ENCODE measurements at places on chromosomes 2 and 18.

DNA sequence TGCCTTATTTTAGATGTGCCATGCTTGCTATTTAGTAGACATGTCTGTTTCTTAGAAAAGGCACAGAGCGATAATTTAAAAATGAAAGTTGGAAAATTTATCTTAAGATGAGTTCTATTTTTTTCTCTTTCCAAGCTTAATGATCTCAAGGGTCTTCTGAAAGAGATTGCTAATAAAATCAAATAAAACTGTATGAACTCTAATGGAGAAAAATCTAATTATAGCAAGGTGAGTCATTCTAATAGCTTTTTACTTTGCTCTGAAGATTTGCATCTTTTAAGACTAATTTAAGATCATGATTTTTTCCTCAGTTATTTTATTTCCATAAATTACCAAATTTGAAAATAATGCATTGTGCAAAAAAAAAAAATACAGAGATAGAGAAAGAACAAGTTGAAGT lies 36.1 kb upstream of the SPP2 start:
- DNase-seq, result no peak

DNA sequence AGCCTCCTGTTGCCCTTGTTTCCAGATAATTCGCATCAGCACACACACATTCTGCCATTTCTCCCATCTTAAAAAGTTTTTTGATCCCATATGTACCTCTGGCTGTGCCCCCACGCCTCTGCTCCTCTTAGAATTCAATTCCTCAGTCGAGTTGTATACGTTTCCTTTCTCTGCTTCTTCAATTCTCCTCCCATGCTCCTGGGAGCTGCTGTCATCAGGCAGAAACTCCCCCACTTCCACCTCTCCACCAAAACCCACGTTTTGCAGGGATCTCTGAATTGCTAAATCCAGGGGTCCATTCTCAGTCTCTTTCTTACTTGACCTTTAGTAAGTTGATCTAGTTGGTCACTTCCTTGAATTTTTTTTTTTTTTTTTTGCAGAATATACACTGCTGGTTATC lies 98.8 kb downstream of the VWA3B start:
- DNase-seq, result no peak

DNA sequence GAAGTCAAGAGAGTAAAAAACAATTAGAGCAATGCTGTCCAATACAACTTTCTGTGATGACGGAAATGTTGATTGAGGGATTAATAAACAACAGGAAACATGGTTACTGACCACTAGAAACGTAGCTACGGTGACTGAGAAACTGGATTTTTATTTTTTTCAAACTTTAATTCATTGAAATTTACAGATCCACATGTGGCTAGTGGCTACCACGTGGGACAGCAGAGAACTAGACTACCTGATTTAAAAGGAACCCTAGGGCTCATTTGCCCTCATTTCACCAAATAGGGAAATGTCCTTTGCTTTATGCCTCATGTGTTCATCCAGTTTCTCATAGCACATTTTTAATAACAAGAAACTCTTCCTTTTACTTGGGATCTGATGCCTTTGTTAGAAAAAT lies 413.0 kb downstream of the TGIF1 start:
- DNase-seq, result no peak

GRCh38 chr18:37778417-37779165 lies 213.0 kb upstream of the CELF4 start:
- peak; percentile 23 for DNase-seq

GRCh38 chr18:3798032-3798431 lies 348.1 kb downstream of the TGIF1 start:
- DNase-seq, result no peak

GRCh38 chr18:24230766-24231165 lies 91.9 kb downstream of the CABYR start:
- DNase-seq, result no peak

- DNase-seq, result no peak
Measured at GRCh38 chr2:95346738-95347671, 49.9 kb downstream of the KCNIP3 start.

- no peak for DNase-seq
Measured at GRCh38 chr2:26917135-26917836, 53.2 kb upstream of the MAPRE3 start.

DNA sequence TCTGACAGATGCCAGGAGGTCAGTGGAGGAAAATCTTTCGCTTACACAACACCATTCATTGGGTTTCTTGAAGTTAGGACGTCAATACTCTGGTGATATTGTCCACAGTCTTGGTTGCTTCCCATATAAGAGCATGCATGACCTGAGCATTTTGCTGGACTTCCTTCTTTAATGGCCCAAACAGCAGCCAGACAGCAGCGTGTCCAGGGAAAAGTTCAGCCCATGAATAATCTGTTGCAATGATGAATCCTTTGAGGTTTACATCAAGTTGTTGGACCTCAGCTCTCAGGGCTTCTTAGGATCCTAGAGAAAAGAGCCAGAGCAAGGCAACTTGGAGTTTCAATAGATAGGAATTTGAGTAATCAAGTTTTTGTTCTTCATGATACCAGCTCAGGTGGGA lies 155.6 kb upstream of the MGAT5 start:
- DNase-seq, result no peak

DNA sequence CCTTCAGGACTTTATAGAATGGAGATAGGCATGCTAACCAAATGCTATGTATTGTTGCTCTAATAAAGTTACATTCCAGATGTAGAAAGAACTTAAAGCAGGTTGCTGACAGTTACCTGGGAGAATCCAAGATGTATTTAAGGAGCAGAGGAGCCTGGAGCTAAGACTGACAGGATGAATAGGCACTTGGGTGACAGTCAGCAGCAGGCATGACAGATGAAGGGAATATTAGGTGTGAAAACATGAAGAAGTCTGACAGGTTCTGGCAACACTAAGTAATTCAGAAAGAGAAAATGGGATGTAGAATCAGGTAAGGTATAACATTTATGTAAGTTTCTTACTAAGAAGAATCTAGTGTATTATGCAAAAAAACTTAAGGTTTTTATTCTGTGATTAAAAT lies 232.0 kb downstream of the DSC3 start:
- no peak for DNase-seq

DNA sequence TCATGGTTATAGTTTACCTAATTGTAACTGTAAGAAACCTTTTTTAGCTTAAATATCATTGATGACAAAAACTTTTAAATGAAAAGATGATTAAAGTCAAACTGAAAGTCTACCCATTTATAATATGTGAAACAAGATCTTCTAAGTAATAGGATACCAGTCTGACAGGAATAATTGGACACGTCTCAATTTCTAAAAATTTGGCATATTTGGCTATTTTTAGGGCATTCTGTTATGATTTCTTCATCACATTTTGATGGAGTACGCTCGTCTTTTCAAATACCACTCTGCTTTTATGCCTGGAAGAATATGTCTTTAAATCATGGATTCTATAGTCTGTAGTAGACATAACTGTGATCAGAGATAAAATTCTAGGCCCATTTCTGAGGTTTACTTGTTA lies 1.3 kb downstream of the R3HDM1 start:
- DNase-seq, result no peak

DNA sequence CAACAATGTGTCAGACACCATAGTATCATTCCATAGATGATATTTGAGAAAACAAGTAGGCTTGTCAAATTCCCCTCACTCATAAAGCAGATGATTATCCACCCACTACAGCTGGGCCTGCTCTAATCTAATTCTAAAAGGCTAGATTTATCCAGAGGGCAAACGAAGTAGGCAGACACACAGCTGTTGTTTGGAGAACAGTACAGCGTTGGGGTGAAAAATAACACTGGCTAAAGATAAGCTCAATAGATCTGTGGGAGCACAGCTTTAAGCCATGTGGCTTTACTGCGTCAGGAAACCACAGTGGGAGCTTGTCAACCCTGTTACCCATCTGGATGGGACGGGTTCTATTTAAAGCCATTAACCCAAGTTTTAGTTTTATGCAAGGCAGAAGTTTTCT lies 48.9 kb upstream of the COBLL1 start:
- DNase-seq, result no peak

GRCh38 chr2:63023444-63023843 lies 27.2 kb upstream of the OTX1 start:
- no peak for DNase-seq

- no peak for DNase-seq
Measured at GRCh38 chr2:172905937-172906811, 169.5 kb upstream of the MAP3K20 start.

DNA sequence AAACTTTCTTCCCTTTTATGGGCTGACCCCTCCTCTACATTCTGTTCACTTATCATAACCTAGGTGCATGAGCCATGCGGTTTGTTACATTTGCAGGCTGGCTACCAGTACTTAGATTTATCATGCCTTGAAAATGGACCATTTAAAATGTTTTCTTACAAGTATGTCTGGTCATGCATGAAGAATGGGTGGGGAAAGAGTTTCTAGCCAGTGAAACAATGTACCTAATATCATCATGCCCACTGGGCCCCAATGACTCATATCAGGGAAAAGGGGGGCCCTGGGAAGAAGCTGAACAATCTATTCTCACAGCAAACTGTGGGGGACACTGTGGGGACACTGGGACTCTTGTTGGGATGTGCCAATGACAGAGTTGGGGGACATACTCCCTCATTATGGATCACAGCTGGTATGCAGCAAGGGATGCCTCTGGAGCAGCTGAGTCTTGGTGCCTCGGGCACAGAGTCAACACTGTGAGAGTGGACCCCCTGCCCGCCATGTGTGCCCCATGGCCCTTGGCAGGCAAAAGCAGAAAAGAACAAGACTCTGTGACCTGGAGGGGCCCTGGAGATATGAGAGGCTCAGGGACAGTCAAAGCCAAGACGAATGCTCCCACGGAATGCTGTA lies 156.3 kb downstream of the ZNF516 start:
- DNase-seq, result no peak

- DNase-seq, result no peak
Measured at GRCh38 chr2:172865422-172865821, 129.8 kb downstream of the RAPGEF4 start.

- no peak for DNase-seq
Measured at GRCh38 chr2:48419884-48420511, 110.0 kb upstream of the STON1 start.

- DNase-seq, result no peak
Measured at GRCh38 chr2:66273933-66274490, 160.9 kb upstream of the MEIS1 start.

DNA sequence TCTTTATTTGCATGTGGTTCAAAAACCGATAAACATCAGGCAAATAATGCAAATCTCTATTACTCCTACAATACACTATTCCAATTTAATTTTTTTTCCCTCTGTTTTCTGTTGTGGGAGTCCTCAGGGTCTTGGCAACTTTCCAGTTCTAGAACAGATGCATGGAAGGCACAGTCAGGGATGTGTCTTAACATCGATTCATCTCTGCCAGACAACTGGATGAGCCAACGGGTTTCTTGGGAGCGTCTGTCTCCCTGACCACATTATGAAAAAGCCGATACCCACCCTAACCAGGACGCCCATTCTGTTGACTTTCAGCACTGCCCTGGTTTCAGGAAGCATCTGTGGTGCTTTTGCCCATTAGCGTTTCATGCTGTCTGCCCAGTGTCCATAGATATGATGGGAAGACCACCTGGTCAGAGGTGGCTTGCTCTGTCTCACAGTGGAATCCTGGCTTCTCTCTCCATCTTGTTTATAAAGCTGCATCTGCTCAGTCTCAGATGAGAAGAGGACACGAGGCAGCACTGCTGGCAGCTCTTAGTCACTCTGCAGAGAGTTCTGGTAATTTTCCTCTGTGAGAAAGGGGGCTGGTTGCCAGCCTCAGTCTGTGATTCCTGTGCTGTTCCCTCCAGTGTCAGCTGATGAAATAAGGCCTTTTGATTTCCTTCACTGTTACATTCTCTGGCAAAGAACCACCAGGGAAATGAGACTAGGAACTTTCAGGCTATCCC lies 57.9 kb upstream of the KCNE4 start:
- no peak for DNase-seq

- DNase-seq, result no peak
Measured at GRCh38 chr2:214076527-214076926, 334.3 kb upstream of the VWC2L start.

DNA sequence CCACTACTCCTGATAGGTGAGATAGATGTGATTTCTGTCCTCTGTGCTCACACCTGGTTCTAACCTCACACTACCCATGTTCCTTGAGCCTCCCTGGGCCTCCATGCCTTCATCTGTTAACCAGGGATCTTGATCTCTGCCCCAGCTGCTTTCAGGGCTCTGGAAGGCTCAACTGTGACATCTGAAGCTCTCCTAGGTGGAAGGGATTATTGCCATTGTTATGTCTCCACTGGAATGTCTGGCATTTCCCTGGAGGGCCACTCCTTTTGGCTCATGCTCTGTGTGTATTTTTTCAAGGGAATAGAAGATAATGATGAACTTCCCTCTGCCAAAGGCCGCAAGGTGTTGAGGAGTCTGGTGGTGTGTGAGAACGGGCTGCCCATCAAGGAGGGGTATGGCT lies 41.2 kb downstream of the PCARE start:
- DNase-seq, result no peak

- DNase-seq, result no peak
Measured at GRCh38 chr18:73777356-73778031, 370.1 kb downstream of the FBXO15 start.

GRCh38 chr2:190723397-190724090 lies 74.7 kb downstream of the NAB1 start:
- no peak for DNase-seq

- DNase-seq, result peak; percentile 8
Measured at GRCh38 chr2:17643031-17643615, 102.6 kb downstream of the VSNL1 start.

GRCh38 chr2:205563646-205564045 lies 118.7 kb upstream of the NRP2 start:
- no peak for DNase-seq

DNA sequence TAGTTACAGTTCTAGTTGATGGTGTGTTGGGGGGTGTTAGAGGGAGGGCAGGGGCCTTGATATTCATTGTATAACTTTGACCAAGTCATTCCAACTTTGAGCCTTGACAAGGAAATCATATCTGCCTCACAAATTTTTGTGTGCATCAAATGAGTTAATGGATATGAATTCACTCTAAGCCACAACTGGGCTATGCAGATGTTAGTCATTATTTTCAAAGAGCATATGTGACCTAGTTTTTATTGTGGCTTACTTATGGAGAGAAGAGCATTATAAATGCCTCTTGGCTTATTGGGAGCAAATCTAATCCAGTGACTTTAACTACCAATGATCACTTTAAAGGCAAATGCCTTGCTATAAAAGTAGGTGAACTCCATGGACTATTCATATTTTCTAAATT lies 250.2 kb downstream of the LPIN1 start:
- no peak for DNase-seq

- DNase-seq, result no peak
Measured at GRCh38 chr2:168191955-168192785, 55.2 kb downstream of the STK39 start.

GRCh38 chr2:145186303-145186702 lies 666.4 kb upstream of the ZEB2 start:
- DNase-seq, result no peak

GRCh38 chr2:152497481-152498052 lies 162.6 kb downstream of the FMNL2 start:
- no peak for DNase-seq

GRCh38 chr2:233349005-233349998 lies 5.0 kb upstream of the DGKD start:
- DNase-seq, result no peak

DNA sequence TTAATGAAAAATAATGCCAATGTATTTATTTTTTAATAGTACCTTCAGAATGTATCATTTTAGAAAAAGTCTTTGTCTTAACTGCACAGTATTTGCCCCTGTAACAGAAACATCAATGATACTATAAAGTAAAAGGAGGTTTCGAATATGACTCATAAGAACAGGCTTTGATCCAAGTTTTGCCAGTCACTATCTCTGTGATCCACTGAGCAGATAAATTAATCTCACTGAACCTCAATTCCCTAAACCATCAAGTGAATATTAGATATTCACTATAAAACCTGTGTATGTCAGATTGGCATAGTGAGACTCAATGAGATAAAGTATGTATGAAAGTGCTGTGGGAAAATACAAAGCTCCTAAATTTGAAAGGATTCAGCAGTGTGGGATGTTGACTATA lies 292.1 kb downstream of the EXOC6B start:
- no peak for DNase-seq

Data from stimulated activated CD8-positive, alpha-beta memory T cell treated with anti-CD3 and anti-CD28 coated beads, Interleukin-2, amount 100 ng/mL, for 48 hours (primary cell).